ENCODE measurements at places on chromosomes 5 and 9.

GRCh38 chr5:179142434-179143198 lies 82.4 kb downstream of the ZNF354C start:
- no peak for DNase-seq

- no peak for DNase-seq
Observed at GRCh38 chr9:110537841-110538646, 41.5 kb downstream of the SVEP1 start.

DNA sequence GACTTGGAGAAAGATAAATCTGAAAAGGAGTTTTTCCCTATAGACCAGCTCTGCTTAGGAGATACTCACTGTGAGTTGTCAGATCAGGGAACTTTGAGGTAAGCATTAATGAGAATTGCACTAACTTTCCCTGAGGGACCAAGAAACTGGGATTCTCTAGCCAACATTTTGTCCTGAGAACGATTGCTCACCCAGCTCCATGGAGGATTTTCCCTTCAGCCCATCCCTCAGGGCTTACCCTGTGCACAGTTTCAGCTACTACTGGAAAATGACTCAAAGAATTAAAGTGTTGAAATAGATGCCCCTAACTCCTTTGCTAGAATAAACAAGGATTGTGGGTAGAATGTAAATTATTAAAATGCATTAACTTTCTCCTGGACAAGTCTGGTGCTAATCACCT lies 237.2 kb upstream of the IL12B start:
- DNase-seq, result no peak

GRCh38 chr5:179143446-179143845 lies 83.3 kb downstream of the ZNF354C start:
- peak; percentile 90 for DNase-seq

DNA sequence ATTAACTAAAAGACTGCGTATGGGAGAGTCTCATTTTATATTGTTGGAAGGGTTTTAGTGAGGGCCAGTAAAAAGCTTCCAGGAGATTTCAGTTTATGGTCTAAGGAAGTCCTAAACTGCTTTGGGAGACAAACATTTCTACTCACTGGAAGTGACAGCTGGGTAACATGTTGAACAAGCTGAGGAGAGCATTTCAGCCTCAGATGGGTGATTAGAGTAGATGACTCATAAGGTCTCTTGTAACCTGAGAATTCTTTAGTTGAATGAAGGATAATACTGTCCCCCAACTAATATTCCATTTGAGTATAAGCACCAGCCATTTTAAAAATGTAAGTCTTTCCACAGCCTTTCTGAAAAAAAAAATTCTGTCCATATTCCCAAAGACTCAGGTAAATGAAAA lies 218.0 kb upstream of the C9orf72 start:
- no peak for DNase-seq
